ENCODE measurements at places on chromosomes 12 and 14.

DNA sequence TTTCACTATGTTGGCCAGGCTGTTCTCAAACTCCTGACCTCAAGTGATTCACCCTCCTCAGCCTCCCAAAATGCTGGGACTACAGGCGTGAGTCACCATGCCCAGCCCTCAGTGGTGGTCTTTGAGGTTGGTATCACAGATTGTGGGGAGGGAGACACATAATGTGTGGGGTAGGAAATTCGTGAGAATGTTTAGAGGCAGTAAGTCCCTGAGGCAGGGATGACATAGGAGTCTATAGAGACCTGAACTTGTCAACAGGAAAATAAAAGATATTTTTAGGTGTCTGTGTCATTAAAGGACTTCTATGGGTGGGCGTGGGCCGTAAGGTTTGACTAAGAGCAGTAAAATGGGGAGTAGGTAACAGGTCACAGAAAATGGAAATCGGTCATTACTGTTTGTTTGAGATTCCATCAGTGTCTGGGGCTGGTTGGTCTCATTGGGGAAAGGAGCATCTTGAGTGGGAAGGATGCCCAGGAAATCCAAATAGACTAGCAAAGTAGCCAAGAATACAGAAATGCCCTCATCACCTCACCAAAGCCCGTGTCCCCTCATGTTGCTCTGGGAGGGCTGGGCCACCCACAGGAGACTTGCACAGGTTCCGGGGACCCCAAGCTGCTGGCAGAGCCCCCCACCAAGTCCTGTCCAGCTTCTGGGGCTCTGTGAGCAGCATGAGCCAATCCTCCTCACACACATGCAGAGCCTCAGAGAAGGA lies 63.6 kb upstream of the BCL2L14 start:
- DNase-seq = no peak

GRCh38 chr14:101176535-101177205 lies 273.1 kb upstream of the RTL1 start:
- no peak for DNase-seq

- DNase-seq = no peak
These were observed 82.6 kb downstream of the BBS10 start for GRCh38 chr12:76265424-76266180.

- no peak for DNase-seq
These were observed 51.6 kb downstream of the PLEKHG3 start for GRCh38 chr14:64755781-64756221.

GRCh38 chr14:70748422-70748821 lies 60.9 kb downstream of the MAP3K9 start:
- DNase-seq = no peak

DNA sequence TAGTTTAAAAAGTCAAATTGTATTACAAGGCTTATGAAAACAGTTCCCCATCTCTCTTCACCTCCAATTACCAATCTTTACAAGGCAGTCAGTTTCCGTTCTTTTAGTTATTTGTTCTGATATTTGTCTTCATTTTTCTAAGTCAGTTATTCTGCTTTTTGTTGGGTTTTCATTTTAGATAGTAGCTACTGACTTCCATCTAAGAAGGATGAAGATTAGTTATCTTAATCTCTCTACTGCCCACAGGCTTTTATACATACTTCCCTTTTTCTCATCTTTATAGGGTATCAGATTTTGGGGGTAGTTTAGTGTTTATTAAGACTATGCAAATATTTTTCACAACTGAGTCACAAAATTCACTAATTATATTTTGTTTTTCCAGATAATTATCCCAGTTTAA lies 38.4 kb downstream of the FRS2 start:
- DNase-seq = no peak

DNA sequence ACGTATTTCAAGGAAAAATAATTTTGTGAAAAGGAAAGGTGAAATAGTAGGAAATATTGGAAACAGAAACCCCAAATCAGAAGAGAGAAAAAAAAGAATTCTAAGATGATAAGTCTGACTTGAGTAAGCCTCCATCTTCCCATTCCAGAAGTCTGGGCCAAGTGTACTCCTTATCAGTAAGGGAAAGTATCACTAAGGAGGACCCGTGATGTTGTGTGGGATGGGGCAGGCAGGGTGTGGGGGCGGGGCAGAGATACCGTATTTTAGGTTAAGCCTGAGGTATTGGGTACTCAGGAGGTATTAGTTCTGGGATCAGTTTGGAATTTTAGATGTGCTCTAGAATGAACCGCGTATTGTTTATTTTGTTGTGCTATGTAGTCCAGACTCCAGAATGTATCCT lies 33.8 kb upstream of the PSMA6 start:
- no peak for DNase-seq

DNA sequence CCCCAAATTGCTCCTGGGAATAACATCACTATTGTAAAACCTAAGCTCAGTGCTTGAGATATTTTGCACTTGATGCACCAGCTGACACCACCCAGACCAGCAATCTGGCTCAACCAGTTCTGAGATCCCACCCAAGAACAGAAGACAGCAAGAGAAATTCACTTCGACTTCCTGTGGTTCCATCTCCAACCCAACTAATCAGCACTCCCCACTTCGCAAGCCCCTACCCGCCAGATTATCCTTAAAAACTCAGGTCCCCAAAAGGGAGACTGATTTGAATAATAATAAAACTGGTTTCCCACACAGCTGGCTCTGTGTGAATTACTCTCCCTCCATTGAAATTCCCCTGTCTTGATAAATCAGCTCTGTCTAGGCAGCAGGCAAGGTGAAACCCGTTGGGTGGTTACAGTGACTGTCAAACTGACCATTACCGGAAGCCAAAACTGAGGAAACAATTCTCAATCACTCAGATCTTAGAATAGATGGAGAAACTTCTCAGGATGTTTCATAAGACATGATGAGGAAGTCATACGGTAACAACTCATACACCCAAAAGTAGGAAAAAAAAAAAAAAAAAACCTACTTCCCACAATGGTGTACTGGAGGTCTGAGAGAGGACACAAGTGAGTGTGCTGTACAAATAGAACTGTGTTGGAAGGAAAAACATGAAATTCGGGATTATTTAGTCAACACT lies 92.4 kb downstream of the TMTC1 start:
- DNase-seq = no peak

GRCh38 chr14:51917193-51917592 lies 56.8 kb downstream of the GNG2 start:
- no peak for DNase-seq

DNA sequence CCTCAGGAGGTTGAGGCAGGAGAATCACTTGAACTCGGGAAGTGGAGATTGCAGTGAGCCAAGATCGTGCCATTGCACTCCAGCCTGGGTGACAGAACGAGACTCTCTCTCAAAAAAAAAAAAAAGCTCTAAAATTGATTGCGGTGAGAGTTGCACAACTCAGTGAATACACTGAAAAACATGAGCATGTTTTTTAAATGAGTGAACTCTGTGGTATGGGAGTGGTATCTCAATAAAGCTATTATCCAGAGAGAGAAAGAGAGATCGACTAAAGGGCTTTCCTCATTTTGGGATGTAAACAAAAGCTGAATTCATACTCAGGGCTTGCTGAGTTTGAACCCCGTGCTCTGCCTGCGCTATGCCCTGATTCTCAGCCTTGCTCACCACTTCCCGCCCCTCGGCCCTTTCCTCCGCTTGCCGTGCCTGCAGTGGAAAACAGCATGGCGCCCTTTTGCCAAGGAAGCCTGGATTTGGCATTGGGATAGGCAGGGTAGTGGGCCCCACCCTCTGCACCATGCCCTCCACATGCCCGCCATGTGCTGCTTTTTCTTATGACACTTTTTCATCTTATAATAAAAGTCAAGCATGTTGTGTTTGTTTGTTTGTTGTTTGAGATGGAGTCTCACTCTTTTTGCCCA lies 102.5 kb downstream of the LGMN start:
- DNase-seq = no peak

- no peak for DNase-seq
These were observed 4.2 kb downstream of the GSTZ1 start for GRCh38 chr14:77324816-77325745.

DNA sequence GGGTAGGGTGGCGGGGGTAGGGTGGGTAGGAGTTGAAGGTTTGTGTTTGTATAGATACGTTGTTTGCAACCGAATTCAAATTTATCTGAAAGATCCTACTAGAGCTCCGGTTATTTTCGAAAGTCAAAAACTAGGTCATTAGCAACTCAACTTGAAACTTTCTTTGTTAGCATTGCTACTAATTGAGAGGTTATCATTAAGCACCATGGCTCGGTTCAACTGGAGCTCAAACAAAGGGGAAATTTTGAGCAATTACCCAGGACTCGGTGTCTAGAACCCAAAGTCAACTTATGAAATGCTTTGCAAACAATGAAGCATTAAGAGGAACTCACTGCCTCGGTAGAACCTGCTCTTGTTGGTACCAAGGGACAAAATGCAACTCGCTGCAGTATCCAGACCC lies 207.7 kb downstream of the BCAT1 start:
- DNase-seq = no peak

DNA sequence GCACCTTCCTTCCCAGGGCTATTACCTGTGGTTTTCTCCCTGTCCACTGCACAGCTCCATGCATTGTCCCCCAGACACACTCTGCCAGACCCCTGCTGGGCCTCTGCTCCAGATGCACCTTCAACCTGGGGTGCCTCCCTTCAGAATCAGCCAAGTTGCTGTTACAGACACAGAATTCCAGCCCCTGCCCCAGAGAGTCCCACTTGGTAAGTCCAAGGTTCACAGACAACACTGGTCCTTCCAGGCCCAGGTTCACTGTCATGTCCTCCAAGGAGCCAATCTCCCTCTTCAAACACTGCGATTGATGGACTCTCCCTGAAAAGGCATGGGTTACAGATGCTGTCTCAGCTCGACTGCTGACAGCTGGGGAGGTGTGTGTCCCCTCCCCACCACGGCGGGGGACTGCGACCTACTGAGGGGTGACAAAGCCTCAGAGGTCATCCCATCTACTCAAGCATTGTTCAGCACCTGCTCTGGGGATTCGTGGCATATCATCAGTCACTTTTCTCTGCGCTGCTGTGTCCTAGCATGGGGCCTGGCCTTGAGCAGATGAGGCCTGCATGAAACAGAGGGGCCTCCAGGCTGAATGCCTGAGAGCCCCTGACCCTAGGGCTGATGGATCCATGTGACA lies 24.3 kb downstream of the CALM1 start:
- DNase-seq = no peak

DNA sequence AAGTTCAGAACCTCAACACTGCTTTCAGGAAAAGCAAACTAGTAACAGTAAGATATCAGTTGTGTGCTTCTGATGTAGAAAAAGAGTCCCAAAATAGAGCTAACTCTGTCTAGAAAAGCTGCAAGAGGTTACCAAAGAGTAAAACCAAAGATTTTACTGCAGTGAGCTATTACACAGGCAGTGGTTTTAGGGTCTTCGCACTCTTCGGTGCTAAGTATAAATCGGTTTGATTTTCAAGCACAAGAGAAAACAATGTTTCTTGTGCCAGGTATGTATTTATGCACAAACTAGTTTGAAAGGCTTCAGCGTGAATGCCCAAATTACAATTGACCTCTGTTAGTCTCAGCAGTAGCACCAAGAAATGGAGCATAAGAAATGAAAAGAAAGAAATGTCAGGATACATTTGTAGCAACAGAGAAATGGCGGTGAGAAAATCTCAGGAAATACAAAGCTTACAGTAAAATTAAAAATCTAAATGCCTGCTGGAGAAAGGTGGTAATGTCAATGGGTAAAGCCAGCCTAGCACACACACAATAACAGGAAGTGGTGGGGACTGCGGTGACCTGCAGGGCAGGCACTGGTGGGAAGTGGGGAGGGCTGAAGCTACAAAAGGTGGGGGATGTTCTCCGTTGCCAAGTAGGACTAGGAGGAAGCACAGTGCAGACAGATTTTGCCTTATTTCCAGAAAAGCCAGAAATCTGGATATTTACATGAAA lies 18.0 kb upstream of the DYRK2 start:
- DNase-seq = no peak

- DNase-seq = no peak
These were observed 489.8 kb upstream of the FLRT2 start for GRCh38 chr14:85040046-85040685.

- no peak for DNase-seq
These were observed 42.2 kb upstream of the GCH1 start for GRCh38 chr14:54944737-54945391.

DNA sequence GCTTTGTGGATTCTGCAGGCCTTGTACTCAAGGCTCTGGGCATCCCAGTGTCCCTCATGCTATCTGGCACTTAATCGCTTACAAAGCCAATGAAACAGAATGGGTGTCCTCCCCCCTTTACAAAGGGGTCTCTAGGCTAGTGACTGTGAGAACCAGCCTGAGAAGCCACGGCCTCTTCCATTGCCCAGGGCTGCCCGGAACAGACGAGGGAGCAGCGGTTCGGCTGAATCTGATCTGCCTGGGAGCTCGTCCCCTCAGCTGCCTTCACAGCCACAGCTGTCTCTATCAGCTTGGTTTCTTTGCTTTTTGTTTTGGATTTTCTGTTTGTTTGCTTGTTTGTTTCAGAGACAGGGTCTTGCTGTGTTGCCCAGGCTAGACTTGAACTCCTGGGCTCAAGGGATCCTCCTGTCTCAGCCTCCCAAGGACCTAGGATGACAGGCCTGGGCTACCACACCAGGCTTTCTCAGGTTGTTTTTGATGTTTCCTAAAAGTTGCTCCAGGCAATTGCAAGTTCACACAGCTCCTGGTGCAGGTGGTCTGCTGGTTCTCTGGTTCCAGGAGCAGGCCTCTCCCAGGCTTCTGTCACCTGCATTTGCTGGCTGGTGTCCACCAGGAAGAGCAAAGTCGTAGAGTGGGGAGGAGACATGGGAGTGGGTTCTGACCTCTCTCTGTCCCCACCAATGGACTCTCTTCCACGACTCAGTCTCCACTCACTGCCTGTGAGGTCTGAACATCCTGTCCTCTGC lies 10.9 kb upstream of the RIN3 start:
- DNase-seq = no peak

- DNase-seq = no peak
These were observed 116.6 kb upstream of the NPAS3 start for GRCh38 chr14:32821964-32822653.

DNA sequence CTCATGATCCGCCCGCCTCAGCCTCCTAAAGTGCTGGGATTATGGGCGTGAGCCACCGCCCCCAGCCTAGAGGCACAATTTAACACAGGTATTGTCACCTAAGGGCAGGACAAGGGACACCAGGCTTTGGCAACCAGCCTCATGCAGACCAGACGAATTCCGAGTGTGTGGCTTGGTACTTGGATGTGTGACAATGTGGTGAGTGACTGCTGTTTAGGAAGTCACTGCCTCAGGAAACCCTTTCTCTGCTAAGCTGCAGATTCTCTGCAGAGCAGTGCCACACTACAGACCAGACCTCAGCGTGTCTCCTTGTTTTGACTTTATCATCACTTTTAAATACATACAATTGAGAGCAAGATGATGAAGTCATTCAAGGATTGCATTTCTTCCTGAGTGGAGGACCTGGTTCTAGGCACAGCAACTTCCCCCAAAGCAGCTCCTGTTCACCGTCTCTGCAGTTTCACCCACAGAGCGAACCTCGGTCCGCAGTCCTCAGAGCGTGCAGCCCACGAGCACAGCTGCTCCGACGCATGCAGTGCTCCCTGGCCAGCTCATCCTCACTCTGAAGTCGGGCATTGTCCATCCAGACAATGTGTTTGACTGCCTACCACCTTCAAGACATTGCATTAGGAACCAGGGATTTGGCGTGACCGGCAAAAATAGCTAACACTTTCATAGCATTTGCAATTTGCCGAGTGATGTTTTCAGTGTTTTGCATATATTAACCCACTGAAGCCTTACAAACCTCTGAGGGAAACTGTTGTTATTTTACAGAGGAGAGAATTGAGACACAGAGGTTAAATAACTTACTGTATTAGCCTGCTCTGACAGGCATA lies 235.2 kb downstream of the CHST11 start:
- no peak for DNase-seq

Measured in DMS 273 treated with DMSO at 0.1 percent for 48 hours (cell line).